ENCODE measurements at places on chromosomes 4 and X. TPM values are rescaled to one million over a fixed set of nuclear protein-coding genes. Genes with fewer than 3 reads are reported as not detected.

HGFAC gene
- total RNA-seq: not detected

AWAT2 gene
- total RNA-seq: not detected

HAND2 gene
- total RNA-seq: not detected

BMP3 gene
- total RNA-seq: not detected

USP17L19 gene
- not detected for total RNA-seq

S100P gene
- 2.5 TPM for total RNA-seq

RNF128 gene
- not detected for total RNA-seq

NSG1 gene
- total RNA-seq: 7.0 TPM

All from activated T-helper 17 cell treated with anti-CD3 and anti-CD28 coated beads, Interleukin-2, amount 50 U/mL, for 72 hours (primary cell).